ENCODE measurements at places on chromosomes 7 and 10.

DNA sequence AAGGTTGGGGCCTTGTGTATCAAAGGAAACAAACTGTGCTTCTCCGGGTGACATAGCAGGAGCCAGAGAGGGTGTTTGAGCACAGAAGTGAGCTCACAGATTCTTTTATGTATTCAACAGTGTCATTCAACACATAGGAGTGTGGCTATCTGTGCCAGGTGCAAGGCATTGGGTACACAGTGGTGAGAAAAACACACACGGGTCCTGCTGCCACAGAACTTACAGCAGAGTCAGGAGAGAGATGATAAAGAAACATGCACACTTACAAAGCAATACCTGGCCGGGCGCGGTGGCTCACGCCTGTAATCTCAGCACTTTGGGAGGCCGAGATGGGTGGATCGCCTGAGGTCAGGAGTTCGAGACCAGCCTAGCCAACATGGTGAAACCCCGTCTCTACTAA is 16.3 kb upstream of the ECHDC3 start:
- DNase-seq: no peak

DNA sequence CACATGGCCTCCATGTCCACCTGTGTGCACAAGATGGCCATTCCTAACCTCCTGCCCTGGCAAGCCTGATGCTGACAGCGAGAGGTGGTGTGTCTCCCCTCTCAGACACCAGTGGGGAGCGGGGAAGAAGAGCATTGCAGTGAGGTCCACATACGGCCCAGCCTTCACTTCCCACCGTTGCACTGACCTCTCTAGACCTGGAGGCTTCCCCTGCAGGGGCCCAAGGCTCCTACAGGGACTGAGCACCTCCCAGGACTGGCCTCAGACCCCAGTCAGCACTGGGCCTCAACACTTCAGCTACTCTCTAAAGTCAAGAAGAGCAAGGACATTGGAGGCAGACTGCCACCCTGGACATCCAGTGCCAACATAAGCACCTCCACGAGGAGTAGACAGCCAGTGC is 15.9 kb downstream of the STK32C start:
- no peak for DNase-seq

GRCh38 chr7:92645114-92646061 is 55.2 kb upstream of the FAM133B start:
- DNase-seq: no peak

GRCh38 chr10:6729861-6730344 is 149.8 kb upstream of the PRKCQ start:
- no peak for DNase-seq

DNA sequence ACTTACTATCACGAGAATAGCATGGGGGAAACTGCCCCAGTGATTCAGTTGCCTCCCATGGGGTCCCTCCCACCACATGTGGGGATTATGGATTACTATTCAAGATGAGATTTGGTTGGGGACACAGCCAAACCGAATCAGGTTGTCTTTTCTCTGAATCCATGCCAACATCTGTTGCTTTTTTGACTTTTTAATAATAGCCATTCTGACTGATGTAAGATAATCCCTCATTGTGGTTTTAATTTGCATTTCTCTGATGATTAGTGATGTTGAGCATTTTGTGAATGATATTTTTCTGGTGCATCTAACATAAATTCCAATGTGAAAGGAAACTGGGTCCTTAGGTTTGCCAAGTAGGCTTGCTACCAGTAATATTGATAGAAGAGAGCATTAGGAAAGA is 69.0 kb upstream of the ARHGAP21 start:
- no peak for DNase-seq

GRCh38 chr10:6114299-6114698 is 25.5 kb downstream of the RBM17 start:
- no peak for DNase-seq

DNA sequence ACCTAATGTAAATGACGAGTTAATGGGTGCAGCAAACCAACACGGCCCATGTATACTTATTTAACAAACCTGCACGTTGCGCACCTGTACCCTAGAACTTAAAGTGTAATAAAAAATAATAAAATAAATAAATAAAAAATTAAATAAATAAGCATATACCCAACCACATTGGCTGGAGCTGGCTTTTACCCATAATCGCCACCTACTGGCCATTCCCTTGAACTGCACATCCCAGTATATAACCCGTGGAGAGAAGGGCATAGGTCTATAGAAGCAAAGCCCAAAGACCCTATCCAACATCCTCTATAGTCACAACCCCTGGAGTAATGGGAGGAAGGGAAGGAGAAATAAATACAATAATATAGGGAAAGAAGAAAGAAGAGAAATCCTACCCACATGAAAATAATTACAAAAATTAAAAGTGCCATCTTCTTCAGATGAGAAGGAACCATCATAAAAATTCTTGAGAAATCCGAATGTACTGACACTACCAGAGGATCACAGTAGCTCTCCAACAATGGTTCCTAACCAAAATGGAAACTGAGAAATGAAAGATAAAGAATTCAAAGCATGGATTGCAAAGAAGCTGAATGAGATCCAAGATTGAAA is 65.6 kb downstream of the TWIST1 start:
- no peak for DNase-seq

DNA sequence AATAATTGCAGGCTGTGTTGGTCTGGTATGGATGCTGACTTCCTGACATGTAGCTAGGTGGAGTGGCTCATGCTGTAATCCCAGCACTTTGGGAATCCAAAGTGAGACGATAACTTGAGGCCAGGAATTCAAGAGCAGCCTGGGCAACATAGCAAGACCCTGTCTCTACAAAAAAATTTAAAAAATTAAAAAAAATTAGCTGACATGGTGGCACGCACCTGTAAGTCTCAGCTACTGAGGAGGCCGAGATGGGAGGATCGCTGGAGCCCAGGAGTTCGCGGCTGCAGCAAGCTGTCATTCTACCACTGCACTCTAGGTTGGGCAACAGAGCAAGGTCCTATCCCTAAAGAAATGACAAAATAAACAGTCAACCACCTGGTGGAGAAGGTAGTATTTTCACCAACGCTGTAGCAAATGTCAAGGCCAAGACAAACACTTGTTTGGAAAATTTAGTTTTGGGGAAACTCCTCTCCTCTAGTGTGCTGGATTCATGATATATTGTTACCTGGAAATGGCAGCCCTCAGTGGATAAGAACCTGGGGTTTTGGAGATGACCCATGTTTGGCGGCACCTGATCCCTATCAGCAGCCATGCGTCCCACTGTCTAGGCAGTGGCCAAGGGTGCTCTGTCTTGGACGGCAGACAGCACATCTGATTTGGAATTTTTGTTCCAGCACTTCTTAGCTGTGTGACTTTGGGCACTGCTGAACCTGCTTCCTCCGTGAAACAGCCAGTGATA is 29.5 kb downstream of the CUX1 start:
- DNase-seq: no peak

- no peak for DNase-seq
Measured at GRCh38 chr7:5633161-5634106, 148.0 kb downstream of the RNF216 start.

DNA sequence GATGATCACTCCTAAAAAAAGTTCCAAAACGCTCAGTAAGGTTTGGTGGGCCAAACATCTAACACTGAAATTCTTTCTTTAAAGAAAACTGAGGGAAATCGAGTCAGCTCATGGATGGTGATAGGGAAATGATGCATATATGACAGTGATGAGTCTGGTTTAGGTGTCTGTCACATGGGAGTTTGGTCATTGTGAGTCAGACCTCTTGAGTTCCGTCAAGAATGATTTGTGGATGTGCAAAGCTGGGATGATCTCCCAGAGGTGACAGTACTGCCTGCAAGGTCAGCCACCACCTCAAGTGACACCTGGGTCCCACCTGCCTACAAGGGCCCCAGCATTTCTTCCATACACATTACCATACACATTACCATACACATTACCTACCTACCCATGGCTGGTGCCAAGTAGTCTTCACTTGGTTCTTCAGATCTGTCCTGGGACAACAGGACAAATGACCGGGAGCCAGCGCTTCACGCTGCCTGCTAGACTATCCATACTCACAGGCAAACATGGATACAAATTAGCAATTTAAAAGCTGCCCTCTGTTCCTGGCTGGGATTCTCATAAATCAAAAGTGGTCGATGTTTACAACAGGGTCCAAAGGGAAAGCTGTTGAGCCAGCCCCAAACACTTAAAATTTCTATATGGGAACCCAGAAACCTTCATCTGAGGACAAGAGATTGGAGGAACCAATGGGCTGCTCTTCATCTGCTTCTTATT is 128.4 kb downstream of the ADAM12 start:
- no peak for DNase-seq

DNA sequence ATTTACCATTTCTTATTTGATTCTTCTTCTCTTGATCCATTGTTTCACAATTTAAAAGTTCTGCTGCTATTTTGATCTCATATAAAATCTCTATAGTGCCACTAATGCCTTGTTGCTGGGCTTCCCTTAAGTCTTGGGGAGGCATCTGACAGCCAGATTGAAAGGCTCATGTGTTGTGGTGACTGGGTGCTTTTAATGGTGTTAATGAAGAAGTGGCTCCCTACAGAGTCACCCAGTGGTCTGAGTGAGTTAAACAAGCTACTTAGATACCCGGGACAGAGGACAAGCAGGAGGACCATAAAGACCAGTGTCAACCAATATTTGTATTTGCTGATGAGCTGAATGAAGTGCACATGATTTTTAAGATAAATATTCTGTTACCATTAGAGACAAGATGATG is 176.4 kb upstream of the HABP2 start:
- no peak for DNase-seq

GRCh38 chr10:129881641-129882040 is 82.4 kb downstream of the EBF3 start:
- no peak for DNase-seq

- no peak for DNase-seq
Measured at GRCh38 chr10:29315814-29316213, 26.9 kb downstream of the LYZL1 start.

GRCh38 chr10:80647173-80647833 is 109.6 kb downstream of the SH2D4B start:
- no peak for DNase-seq

GRCh38 chr7:31705377-31705776 is 18.4 kb downstream of the PPP1R17 start:
- DNase-seq: no peak

- no peak for DNase-seq
Measured at GRCh38 chr7:8908889-8909288, 475.5 kb downstream of the NXPH1 start.

GRCh38 chr7:45460379-45460778 is 113.8 kb upstream of the ADCY1 start:
- DNase-seq: no peak

DNA sequence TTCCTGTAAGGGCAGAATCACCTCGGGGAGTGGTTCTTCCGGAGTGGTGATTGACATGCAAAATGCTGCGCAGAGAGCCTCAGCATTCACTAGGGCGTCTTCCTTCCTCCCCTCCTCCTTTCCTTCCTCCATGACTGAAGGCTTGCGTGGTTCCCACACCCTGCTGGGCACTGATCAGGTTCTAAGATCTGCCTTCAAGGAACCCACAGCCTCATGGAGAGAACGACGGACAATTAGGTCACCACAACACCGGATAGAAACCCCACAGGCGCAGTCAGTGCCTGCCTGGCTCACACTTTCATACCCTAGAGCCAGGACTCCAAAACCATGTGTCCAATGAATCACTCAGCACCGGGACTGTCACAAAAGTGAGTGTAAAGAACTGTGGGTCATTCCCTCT is 131.3 kb downstream of the DPP6 start:
- DNase-seq: no peak

GRCh38 chr10:76961841-76962240 is 675.8 kb downstream of the KCNMA1 start:
- no peak for DNase-seq

- peak; percentile 28 for DNase-seq
Measured at GRCh38 chr7:82605247-82605864, 161.8 kb upstream of the CACNA2D1 start.

Measured in NCI-H187 treated with DMSO at 0.1 percent for 48 hours (cell line).